ENCODE measurements at places on chromosomes 11 and 22.
A peak's percentile ranks its signal among the peaks of the same experiment; 100 is the strongest.

DNA sequence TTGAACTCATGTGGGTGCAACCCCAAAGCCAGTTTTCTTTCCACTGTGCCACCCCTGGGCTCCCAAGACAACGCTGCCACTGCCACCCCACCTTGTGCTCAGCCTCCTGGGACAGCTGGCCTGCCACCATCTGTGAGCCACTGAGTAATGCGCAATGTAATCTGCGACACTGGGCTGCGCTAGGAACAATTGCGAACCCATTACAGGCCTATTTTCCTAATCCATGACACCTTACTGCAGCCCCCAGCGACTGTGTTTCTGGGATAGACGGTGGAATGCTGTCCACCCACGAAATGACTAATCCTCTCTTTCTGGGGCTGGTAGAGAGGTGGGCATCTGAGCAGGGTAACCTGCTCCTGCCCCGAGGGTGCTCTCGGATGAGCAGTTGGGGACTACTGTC lies 22.2 kb downstream of the FLRT1 start:
- DNase-seq, result no peak

- DNase-seq, result peak; percentile 31
Observed at GRCh38 chr11:102390667-102391465, 43.9 kb downstream of the BIRC2 start.

GRCh38 chr11:32580967-32581366 lies 2.7 kb upstream of the EIF3M start:
- DNase-seq, result no peak

DNA sequence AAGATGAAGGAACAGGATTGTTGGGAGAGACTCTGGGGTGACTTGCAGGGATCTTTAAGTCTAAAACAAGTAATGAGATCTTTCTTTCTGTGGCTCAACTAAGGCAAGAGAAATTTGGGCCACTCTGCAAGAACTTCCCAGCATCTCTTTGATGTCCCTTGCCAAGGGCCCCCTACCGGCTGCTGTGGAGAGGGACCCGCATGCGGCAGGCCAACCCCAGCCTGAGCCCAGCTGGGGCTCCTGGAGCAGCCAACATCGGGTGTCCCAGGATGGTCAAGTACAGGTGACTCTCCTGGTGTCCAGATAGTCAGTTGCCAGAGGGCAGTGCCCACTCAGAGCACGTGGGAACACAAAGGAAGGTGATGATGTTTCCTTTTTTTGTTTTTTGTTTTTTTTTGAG lies 363.2 kb downstream of the TBC1D22A start:
- no peak for DNase-seq

GRCh38 chr11:95699631-95700470 lies 89.7 kb downstream of the FAM76B start:
- no peak for DNase-seq

DNA sequence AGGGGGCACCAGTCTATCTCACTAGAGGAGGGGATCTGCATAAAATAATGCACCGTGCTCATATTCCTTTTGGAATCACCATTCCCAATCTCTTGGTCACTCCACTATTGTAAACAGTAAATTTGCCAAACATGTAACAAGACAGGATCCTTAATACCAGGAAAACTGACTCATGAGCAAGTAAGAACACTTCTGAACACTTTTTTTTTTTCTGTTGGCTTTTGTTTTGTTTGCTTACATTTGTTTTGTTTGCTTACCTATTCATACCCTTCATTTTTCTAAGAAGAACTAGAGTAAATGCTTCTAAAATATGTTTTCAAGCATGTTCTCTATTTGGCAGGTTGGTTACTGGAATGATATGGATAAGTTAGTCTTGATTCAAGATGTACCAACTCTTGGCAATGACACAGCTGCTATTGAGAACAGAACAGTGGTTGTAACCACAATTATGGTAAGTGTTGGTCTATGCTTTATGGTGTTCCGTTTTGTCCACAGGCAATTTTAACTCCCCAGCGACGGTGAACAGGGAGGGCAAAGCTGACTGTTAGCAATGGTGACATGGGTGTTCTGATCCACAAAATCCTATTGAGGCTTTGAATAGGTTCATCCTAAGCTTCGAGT lies 111.8 kb downstream of the MSANTD4 start:
- DNase-seq, result no peak

GRCh38 chr11:115677190-115677589 lies 173.0 kb upstream of the CADM1 start:
- no peak for DNase-seq

DNA sequence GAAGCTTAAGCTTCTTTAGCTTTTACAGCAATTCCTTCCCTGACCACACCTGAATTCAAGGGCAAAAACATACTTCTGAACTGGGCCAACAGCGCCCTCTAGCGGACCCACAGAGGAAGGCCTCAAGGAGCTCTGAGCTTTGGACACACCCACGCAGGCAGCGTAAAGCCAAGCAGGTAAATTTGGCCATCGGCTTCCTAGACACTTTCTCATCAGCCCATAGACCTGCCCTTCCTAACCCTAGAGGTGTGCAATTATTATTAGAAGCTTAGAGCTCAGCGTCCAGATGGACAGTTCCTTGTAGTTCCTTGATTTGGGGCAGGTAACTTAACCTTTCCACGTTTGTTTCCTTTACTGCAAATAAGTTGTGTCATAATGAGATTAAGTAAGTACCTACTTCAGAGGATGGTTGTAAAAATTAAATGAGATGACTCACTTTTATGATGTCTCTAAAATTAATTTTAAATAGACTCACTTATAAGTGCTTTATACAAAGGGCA lies 25.7 kb upstream of the HMGXB4 start:
- peak; percentile 63 for DNase-seq

DNA sequence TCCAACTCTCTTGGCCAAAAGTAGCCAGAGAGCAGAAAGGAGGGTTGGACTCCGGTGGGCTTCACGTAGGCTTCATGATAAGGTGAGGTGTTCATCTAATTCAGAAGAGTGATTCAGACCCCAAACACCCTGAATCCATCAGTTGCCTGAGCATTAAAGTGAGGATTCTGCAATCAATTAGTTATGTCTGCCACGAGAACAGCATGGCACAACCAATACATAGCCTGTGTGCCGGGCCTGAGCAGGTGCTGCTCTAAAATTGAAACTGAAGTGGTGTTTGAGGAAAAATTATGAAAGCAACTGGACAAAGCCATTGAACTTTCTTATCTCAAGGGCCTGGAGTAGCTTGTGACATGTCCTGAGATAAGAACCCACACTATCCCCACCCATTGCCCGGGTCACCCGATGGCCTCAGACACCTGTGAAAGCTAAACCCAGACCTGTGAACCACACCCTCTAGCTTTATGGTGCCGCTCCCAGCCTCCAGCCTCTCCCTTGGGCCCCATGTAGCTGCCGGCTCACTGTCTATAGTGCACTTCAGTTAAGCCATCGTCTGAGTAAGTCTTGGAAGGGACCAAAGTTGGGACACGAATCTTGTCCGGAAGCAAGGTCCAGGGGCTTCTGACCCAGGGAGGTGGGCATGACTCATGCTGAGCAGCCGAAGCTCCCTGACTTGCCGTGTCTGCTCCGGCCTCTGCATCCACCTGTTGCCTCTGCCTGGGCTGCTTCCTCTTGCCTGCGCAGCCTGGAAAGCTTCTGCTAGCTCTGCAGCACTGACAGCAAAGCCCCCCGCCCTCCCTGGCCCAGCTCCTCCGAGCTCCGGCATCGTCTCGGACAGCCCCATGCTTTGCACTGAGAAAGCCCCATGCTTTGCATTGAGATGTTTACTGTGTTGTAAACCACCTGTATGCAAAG lies 5.7 kb upstream of the MYEOV start:
- no peak for DNase-seq

DNA sequence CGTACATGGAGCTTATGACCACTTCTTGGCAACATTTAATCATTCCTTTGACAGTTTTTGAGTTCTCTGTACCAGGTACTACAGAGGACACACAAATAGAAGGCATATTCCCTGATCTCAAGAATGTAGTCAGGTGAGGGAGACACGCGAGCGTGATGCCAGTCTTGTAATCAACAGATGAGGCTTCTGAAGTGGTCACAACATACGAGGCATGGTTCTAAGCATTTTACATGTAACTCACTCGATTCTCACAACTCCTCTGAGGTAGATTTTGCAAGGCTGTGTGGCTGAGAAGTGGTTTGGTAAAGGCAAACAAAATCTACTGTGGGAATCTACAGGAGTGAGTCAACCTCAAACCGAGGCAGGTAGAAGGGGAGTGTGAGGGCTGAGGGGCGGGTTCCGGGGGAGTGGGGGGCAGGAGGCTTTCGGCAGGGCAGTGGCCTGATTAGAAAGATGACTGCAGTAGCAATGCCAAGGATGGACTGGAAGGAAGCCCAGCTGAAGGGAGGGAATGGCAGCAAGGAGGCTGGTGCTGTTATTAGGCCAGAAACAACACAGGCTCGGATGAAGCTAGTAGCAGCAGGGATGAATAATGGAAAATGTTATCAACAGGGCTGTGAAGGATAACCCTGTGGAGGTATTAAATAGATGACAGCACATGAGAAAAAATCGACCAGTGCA lies 63.8 kb downstream of the ST14 start:
- no peak for DNase-seq

- DNase-seq, result no peak
Observed at GRCh38 chr11:48111891-48112290, 104.7 kb upstream of the OR4B1 start.

DNA sequence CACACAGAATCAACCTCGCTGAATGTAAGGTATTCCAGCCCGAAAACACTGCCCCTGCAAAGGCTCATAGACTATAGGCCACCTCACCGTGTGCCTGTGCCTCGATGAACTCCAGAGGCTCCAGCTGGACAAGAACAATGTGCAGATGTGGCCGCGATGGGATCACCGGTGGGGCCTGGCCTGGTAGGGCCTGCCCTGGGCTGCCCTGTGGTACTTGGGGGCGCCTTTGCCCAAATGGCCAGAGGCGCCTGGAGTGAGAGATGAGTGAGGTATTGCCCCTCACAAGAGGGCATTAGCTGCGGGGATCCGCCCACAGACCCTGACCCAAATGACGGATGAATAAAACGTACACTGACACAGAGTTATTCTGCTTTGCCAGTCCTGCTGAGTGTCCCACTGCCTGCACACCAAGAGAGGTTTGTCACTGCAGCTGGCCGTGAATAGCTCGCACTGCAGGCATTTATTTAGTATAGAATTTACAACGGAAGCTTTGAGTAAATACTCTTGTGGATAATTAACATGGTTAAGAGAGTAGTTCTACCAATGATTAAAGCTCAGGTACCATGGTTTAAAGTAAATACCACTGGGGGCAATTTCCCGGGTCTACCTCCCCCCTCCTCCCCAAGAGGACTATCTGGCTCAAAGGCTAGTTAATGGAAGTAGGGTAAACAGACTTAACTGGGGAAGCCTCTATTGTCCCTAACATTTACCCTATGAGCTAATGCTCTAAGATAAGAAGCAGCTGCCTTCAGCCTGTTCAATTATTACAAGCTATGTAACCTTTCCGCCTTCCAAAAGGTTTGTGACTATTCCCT lies 101.1 kb upstream of the IGLL5 start:
- DNase-seq, result no peak

GRCh38 chr11:77672264-77672663 lies 34.7 kb upstream of the CLNS1A start:
- DNase-seq, result peak; percentile 30

DNA sequence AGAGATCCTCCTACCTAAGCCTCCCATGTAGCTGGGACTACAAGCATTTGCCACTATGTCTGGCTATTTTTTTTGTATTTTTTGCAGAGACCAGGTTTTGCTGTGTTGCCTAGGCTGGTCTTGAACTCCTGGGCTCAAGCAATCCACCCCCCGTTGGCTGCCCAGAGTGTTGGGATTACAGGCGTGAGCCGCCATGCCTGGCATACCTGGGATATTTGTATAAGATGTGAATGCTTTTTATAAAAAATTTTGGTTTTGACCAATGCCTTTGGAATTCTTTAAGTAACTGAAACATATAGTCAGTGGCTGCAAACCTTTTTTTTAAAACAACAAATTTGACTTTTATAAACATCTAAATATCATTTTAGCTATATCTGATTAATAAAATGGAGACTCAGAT lies 42.4 kb downstream of the ADAMTS8 start:
- DNase-seq, result no peak

DNA sequence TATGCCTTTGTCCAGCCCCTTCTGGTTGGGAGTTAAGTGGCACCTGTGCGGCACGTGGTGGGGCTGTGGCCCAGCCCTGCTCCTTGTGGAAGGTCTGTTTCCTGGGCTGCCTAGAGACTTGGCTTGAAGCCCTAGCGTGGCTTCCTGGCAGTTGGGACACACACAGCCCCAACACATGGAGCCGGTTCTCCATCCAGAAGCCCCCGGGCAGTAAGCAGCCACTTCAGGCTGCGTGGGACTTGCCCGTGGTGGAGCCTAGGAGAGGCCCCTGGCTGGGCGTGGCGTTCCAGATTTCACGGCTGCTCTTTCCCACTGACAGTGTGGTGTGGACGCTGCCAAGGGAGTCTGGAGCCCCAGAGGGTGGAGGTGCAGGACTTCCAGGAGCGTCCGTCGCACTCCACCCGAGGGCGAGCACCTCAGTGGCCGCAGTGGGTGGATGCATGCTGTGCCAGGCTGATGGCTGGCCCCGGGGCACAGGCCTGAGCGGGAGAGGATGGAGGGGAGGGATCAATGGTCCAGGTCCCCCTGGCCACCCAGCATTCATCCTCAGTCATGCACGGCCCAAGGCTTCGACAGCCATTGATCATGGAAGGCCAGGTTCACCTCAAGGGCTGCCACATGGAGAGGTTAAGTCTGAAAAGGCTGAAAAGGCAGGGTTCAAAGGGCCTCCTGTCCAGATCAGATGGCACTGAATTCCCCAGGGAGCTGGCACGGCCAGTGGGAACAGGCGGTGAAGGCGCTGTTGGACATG lies 9.3 kb downstream of the CCND1 start:
- DNase-seq, result no peak

DNA sequence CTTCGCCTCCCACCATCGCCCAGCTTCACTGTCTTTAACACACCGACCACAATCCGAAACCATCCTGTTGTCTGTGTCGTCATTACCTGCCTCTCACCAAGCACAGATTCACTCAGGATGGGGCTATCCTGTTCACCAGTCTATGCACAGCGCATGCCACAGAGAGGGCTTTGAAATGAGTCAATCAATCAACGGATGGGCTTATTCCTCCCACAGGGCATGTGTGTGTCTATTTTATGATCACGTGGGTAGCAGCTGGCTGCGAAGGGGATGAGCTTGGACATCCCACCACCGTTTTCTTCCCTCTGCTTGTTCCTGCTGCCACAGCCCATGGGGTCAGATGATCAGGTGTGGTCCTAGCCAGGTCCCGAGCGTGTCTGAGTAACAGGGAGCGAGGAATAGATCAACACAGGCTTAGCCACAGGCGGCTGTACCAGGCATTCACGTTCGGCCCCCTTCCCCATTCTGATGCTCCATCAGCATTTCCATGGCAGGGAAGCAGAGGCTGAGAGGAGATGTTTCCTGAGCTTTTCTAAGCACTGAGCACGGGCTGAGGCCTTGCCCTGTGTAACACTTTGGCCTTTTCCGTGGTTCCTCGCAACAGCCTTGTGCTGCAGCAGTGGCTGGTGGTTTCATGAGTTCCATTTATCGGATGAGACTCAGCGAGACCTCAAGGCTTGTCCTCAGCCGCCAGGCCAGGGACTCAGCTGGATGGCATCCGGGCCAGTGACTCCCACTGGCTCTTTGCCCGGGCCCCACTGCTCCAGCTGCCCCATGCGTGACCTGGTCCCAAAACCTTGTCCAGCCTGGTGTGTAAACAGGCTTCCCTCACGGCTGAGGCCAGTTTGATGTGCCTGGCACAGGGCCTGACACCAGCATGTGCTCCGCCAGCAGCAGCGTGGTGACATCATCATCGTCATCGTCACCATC lies 48.1 kb upstream of the FGF3 start:
- peak; percentile 18 for DNase-seq

GRCh38 chr11:68010090-68011041 lies at the start of gene ALDH3B1:
Gene ALDH3B1 (plus strand): TSS chr11:68010327. CDS start chr11:68015298, 4,971 bp downstream.
- DNase-seq, result no peak

- DNase-seq, result no peak
Observed at GRCh38 chr11:5881756-5882155, 1.3 kb downstream of the OR52E4 start.

GRCh38 chr11:86488553-86488952 lies 113.9 kb downstream of the CCDC81 start:
- DNase-seq, result no peak

Data from LNCaP clone FGC (cell line).